RCC 7860 (cell line): ENCODE measurements at places on chromosomes 12 and 14.
A peak's percentile ranks its signal among the peaks of the same experiment; 100 is the strongest.

DNA sequence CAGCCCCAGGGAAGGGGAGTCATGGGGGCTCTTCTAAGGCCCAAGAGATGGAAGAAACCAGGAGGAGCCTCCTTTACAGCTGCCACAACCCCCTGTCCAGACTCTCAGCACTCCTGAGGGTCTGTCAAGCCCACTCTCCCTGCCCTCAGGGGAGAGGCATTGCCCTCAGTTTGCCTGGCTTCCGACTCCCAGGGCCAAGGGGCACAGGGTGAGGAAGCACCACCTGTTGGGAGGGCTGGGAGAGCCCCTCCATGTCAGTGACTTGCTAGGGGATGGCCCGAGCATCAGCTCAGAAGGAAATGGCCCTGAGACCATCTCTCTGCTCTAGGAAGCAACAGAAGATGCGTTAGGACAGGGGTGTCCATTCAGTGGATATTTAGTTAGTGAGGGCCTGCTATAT, 36.1 kb downstream of the LTBP2 start:
- no peak for DNase-seq

GRCh38 chr14:59371771-59372170, 93.4 kb downstream of the GPR135 start:
- DNase-seq, result no peak

GRCh38 chr12:30826276-30826675, 71.5 kb upstream of the CAPRIN2 start:
- DNase-seq, result no peak

DNA sequence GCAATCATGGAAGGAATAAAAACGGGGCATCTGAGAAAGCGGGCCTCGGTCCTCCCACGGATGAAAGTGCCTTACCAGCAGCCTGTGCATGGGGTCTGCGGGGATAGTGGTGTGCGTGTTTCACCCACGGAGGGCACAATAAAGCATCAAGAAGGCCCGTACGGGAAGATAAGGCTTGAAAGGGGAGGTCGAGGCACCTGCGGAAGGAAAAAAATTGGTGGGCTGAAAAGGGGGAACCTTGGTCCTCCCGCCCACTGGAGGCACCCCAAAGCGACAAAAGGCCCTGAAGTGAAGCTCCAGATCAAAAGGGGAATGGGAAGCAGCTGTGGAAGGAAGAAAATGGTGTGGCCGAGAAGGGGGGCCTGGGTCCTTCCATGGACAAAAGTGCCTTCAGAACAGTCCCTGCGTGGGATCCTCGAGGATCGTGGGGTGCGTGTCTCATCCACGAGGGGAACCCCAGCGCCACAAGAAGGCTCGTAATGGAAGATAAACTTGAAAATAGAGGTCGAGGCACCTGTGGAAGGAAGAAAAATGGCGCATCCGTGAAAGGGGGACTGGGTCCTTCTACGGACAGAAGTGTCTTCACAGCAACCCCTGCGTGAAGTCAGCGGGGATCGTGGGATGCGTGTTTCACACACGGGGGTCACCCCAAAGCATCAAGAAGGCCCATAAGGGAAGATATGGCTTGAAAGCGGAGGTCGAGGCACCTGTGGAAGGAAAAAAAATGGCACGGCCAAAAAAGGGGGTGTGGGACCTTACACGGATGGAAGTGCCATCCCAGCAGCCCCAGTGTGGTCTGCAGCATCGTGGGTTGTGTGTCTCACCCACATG, 276.9 kb downstream of the ALG10 start:
- no peak for DNase-seq

DNA sequence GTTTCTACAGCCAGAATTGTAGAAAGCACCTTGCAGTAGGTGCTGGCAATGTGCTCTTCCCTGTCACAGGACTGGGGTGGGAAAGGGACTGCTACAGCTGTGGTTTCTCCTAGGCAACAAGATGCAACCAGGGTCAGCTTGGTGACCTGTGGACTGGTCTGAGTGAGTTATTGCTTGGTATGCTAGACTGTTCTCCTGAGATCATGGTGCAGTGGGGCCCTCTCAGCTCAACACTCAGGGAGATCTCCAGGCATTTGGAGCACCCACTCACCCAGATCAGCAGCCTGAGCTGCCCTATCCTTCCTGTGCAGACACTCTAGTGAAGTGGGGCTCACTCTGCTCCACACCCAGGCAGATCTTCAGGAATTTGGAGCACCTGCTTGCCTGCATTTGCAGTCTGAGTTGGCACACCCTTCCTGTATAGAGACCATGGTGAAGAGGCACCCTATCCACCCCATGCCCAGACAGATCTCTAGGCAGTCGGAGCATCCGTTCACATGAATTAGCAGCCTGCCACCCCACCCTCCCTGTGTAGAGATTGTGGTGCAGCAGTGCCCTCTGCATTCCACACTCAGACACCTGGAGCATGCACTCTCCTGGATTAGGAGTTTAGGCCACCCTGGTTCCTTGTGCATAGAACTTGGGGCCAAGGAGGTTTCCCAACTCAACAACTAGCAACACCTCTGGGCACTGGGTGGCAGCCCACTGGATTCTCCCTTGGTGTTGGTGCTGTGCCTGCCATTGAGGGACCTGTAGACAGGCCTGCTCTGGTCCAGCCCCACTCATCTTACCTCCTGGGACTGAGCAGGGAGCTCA, 3.8 kb upstream of the FAM186B start:
- no peak for DNase-seq

GRCh38 chr12:29160230-29160629, 11.2 kb downstream of the FAR2 start:
- no peak for DNase-seq

DNA sequence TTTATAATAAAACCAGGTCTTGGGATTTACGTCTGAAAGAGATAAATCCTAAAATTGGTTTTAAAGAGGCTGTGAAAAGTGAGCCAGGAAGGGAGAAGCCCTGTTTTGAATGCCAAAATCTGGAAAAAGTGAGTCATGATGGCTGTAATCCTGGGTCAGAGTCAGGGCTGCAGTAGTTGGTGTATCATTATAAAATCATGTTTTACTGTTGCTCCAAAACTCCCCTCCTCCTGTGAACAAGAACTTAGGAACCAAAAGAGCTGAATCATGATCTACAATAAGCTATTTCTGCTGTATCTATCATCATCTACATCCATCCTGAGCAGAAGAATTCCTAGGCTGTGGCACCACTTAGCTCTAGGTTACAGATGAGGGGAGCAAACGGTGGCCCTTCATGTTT, 79.3 kb downstream of the LMO3 start:
- DNase-seq, result no peak

GRCh38 chr14:95015046-95015445, 142.3 kb downstream of the DICER1 start:
- DNase-seq, result no peak

DNA sequence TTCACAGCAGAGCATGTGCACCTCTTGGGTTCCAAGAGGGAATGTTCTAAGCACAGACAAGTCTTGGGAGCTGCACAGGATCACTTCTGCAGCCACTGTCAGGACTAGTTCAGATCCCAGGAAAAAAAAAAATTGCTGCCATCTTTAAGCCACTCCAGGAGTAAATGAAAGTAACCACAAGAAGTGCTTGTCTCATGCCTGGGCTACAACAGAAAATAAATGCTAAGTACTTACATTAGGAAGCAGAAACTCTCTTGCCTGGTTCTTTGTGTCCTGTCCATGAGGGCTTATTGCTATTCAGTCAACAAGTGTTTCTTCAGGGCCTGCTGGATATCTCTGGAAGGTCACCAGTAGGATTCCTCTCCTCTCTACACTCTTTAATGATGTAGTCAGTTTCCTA, 176.1 kb downstream of the KTN1 start:
- DNase-seq, result no peak

DNA sequence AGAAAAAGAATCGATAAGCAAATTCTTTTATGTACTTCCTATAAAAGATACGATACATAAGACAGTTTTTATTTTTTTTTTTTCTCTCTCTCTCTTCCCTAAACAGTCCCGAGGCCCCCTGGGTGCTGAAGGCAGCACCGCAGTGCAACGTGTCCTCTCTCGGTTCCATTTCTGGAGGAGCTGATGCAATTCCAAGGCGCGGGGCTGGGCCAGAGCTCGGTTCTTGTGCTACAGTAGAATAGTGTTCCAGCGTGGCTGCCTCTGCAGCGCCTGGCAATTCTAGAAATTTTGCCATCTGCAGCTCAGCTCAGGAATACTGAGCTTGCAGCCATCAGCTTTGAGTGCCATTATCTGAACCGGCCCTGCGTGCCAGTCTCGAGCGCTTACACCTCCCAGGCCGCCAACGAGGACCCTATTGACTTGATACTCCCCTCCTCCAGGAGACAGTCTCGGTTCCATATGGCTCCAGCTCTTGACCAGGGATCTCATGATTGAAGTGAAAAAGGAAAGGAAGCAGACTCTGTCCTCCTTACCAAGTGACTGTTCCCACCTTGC, 630 bp downstream of the ALDH1L2 start:
- DNase-seq, result no peak

DNA sequence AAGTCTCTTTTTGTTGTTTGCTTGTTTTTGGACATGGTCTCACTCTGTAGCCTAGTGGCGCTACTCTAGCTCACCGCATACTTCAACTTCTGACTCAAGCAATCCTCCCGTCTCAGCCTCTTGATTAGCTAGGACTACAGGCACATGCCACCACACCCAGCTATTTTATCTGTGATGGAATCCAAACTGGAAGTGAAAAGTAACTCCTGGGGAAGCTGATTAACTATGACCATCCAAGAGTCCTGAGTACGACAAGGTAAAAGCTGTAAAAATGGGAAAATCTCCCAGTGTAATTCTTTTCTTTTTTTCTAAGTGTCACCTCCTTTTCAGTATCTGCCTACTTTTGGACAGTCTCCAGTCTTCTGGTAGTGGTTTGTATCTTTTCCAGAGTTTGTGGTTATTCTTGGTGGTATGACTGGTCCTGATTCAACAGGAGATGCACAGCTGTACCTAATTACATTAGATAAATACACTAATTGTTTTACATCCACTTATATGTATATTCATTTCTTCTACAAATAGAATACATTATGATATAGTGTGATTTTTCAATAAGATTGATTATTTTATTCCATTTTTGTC, 97.8 kb downstream of the SLC6A15 start:
- DNase-seq, result no peak

DNA sequence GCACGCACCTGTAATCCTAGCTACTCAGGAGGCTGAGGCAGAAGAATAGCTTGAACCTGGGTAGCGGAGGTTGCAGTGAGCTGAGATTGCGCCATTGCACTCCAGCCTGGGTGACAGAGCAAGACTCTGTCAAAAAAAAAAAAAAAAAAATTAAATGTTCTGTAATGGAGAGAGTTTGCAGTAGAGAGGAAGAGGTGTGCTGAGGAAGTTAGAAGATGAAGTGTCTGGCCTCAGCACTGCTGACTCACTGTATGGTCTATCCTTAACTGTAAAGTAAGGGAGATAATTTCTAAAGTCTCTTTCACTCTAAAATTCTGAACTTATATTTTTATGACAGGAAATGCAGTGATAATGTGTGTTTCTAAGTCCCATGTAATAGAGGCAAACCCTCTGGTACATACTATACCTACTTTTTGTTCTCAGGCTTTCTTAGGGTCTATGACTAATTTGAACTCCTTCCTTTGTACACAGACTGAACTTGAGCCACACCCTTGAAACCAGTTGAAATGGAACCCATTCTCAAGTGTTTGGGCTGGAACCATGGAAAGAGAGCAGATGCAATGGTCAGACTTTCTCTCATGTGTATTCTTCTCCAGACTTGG, 278.1 kb upstream of the FAR2 start:
- DNase-seq, result no peak

GRCh38 chr14:58415636-58416547, 11.4 kb downstream of the TIMM9 start:
- no peak for DNase-seq

DNA sequence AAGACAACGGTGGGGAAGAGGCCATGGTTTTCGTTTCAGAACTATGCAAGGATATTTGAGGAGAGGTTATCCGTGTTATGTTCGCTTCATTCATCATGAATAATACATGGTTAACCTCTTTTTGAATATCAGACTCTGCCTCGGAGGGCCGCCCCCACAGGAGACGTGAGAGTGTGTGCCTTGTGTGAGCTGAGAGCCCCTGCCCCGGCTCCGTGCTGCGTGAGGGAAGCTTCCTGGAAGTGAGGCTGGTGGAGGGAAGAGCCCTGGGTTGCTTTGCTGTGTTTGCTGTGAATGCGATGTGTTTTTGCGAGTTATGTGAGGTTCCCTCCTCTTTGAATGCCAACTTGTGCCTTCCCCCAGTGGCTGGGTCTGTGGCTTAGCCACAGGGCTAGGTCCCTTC, 146.0 kb upstream of the RTL1 start:
- no peak for DNase-seq

GRCh38 chr12:94073441-94074051, 74.8 kb upstream of the PLXNC1 start:
- DNase-seq, result no peak

GRCh38 chr12:5345534-5345933, 86.4 kb upstream of the NTF3 start:
- DNase-seq, result no peak

DNA sequence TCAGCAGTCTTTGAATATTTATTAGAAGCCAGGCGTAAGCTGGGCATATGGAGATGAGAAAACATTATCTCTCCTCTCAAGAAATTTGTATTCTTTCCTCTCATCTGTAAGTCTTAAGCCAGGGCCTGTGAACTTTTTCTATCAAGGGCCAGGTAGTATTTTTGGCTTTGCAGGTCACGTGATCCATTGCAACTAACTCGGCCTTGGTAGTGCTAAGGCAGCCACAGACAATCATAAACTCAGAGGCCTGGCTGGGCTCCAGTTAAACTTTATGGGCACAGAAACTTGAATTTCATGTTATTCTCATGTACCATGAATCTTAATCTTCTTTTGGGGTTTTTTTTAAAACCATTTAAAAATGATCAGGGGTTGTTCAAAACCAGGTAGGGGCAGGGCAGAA, 117.4 kb upstream of the PELI2 start:
- DNase-seq, result no peak

- peak; percentile 68 for DNase-seq
Measured at GRCh38 chr12:105289114-105289904, 41.2 kb upstream of the C12orf75 start.

GRCh38 chr14:47148686-47149085, 497.1 kb upstream of the RPL10L start:
- no peak for DNase-seq

GRCh38 chr14:25868521-25869314, 729.1 kb downstream of the NOVA1 start:
- no peak for DNase-seq

DNA sequence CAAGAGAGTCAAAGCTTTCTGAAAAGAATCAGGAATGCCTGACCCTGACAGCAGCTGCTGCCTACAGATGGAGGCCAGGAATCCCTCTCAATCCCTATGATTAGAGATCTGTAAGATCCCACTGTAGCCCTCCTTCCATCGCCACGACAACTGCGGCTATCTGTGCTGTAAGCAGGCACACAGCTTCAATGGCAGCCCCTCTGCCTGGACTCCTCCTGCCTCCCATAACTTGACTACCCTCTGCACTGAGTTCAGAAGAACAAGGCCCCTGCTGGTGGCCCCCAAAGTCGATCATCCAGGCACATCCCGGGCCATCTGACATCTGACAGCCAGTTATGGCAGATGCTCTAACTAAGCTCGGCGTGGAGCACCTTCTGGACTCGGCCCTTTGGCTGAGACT, 2.9 kb downstream of the CLMN start:
- no peak for DNase-seq
